Stimulated activated CD8-positive, alpha-beta memory T cell treated with anti-CD3 and anti-CD28 coated beads, Interleukin-4, amount 100 ng/mL, for 1 hour (primary cell): ENCODE measurements at places on chromosomes 3 and 15.
A peak's percentile ranks its signal among the peaks of the same experiment; 100 is the strongest.

- peak; percentile 42 for DNase-seq
Observed at GRCh38 chr3:32374788-32375595, 16.7 kb upstream of the CMTM7 start.

DNA sequence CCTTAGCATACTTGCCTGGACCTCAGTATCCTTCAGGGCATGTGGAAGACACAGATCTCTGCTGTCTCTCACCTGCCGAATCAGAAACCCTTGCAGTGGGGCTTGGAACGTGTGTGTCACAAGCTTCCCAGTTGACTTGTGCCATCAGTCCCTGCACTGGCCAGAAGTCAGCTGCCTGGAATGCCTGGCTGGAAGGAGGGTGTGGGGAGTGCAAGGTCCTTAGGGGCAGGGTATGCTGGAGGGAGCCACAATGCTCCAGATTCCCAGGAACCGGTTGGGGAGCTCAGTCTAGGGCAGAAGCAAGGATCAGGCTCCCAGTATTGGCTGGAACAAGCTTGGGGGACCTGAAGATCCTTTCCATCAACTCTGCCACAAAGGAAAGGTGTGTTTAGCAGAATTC, 27.1 kb downstream of the SPSB4 start:
- DNase-seq, result no peak

DNA sequence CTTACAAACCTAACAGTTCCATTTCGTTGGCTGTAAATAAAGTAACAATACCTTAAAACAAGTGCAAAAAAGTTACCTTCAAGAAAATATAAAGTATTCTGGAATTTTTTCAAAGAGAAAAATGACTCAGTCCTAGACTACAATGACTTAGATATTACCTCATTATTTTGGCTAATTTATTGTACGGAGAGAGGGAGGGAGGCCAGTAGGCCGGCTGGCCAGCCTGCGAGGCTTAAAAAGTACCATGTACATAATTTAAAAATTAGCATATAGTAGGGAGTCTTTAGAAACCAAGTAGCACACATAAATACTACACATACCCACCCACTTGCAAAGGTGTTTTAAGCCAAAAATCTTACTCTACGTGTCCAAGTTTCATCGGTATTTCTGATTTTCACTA, 41.9 kb upstream of the MAP4 start:
- no peak for DNase-seq

GRCh38 chr3:171028025-171028778, 1.7 kb upstream of the SLC2A2 start:
- no peak for DNase-seq

GRCh38 chr3:31567036-31567435, 34.3 kb downstream of the STT3B start:
- no peak for DNase-seq

GRCh38 chr3:128067489-128067888, 15.3 kb downstream of the SEC61A1 start:
- DNase-seq, result no peak

DNA sequence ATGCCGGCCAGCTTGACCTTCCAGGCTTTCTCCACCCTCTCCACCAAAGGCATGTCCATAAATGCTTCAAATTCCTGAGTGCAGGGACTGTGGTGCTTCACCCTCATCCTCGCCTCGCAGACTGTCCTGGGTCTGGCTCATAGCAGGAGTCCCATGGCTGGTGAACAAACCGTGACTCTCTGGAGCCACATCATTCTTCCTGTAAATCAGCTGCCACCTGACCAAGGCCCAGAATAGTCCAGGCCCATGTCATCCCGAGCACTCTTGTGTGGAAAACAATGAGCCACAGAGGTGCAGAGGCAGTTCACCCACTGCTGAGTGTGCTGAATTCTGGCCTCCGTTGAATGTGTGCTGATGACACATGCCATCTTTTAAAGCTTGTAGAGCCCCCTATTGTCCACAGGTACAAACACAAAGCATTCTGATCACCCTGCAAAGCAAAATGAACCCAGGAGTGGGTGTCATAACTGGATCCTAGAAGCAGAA, 68.6 kb downstream of the ABHD5 start:
- no peak for DNase-seq

GRCh38 chr3:194305356-194306108, 45.6 kb downstream of the CPN2 start:
- DNase-seq, result no peak

DNA sequence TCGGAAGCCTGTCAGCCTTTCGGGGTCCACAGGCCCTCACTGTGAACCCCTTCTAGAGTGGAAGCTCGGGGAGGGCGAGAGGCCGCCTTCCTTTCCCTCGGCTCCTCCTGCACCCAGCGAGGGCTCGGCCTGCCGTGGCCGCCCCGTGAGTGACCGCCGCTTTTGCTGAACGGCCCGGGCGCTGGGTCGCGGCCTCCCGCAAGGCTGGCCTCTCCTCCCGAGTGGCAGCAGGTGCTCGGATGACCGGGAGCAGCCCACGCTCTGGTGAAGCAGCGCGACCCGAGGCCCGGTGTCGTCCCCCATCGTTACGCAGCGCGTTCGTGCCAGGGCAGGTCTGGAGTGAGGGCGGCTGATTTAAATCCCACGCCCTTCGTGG, 53.8 kb downstream of the LRRK1 start:
- DNase-seq, result no peak

DNA sequence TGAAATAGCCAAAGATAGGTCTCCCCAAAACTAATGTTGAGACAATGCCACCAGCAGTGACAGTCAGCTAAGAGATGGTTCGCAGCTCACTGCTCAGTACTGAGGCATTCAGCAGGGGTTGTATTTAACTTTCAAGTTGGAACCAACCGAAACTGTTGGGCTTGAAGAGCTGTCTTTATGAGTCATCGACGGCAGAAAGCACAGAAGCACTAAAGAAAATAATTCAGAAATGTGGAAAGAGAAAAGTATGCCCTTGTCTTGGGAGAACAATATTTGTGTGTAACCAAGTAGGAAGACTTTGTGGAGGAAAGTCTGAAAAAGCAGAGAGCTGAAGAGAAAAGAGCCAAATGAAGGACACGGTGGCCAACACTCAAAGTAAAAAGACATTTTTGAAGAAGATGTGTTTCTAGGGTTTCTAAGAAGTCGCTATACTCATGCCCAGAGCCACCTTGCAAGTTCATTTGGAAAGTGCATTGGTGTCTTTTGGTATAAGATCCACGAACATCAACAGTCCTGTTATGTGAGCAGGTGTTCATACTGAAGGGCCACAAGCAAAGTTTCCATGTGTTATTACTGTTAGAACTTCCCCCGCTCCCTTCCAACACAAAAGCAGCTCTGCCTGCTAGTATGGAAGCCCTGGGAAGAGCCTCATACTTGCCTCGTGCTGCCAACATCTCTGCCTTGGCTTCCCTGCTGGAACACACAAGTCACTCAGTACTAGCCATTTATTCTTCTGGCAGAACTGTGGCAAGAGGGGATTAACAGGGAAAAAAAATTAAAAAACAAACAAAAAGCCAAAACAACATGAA, 4.1 kb upstream of the RARB start:
- DNase-seq, result no peak

DNA sequence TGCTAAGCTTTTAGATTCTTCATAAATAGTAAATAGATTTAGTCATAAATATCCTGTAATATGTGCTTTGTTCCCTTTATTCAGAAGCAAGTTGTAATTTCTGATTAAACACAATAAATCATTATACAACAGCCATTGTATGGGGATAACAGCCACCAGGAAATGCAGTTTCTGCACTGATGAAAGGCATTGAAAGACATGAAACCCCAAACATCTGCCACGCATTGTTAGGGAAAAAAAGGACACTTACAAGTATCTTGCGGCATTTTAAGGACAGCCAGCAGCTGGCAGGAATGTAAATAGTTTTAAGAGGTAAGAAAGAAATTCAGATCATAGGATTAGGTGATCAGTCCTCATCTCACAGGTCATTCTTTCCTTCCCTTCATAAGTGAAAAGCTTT, 801.1 kb upstream of the LMCD1 start:
- DNase-seq, result no peak

DNA sequence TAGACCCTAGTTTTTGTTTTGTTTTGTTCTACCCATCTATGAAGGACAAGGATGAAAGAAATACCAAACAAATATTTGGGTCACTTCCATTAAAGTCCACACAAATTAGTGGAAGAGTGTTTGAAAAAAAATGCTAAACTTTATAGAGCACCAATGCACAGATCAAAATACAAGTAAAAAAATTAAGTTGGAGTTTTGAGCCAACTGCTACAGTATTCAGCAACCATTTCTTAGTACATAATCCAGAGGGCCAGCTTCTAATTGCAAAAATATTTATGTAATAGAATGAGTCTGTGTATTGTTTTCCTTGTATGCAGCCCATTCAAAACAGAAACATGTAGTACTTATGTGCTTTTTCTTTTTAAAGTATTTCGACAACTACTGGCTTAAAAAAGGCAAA, 121.1 kb downstream of the CBLB start:
- DNase-seq, result no peak

DNA sequence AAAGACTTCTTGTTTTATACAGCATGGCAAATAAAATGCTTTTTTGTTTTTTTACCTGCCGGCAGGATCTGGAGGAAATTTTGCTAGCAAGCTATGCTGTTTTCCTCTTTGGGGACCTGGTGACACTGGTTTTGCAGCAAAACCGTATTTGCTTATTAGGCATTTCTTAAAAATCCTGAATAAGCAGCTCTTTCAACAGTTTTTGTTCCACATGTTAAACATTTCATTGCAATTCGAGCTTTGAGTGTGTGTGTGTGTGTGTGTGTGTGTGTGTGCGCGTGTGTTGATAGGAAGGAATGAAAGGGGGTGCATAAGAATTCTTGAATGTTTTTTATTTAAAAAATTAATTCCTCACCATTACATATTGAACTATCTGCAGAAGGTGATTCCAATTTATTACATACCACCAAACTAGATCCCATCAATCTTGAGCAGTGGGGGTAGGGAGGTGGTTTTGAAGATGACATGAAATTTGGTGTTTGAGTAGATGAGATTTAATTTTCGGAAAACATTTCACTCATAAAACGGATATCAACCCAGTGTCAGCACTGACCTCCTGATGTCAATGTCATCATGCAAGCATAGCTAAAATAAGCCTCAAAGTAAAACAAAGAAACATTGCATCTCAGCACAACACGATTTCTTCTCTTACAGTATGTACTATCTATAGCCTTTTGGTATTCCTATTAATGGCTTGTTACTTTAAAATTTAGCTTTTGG, 17.3 kb downstream of the ZBTB38 start:
- no peak for DNase-seq

DNA sequence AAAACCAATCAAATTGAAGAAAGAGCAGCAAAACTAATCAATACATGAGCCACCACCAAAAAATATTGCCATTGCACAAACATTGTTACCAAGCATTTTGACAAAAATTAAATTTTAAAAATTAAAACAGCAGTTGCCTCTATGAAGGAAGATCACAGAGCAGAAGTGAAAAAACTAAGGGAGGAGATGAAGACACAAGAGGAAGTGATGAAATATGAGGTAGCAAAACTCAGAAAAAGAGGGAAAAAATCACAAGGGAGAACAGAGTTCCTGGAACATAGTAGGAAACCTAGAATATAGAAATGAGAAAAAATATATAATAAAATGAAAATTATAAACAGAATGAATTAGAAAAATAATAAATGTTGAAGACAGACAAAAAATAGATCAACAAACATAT, 7.3 kb upstream of the SERPINI2 start:
- DNase-seq, result no peak

GRCh38 chr3:73530022-73530396, 94.7 kb downstream of the PDZRN3 start:
- no peak for DNase-seq

DNA sequence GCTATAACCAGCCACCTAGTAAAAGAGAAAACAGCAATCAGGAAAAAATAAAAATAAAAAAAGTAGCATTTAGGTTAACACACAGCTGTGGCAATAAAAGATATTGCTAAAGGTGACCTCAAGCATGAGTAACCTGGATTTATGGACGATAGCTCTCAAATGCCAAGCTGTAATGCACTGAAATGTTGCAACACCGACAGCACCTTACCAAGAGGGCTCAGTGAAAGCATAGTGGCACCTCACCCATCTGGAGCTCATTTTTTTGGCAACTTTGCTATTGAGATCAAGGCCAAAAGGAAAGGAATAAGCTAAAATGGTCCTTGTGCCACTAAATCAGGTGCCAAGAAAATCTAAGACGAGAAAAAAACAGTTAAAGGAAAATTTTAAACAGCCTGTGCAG, 2.5 kb downstream of the HACD2 start:
- DNase-seq, result no peak

GRCh38 chr15:77856705-77857346, 220.7 kb downstream of the TBC1D2B start:
- no peak for DNase-seq

DNA sequence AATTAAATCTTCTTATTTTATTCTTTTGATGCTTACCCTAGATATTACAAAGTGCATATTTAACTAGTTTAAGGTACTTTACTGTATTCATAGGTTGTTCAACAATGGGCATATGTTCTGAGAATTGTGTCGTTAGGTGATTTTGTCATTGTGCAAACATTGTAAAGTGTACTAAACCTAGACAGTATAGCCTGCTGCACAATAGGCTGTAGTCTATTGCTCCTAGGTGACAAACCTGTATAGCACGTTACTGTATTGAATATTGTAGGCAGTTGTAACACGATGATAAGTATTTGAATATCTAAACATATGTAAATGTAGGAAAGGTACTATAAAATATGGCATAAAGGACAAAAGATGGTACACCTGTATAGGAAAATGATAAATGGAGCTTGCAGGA, 100.7 kb downstream of the CACNA2D3 start:
- no peak for DNase-seq

DNA sequence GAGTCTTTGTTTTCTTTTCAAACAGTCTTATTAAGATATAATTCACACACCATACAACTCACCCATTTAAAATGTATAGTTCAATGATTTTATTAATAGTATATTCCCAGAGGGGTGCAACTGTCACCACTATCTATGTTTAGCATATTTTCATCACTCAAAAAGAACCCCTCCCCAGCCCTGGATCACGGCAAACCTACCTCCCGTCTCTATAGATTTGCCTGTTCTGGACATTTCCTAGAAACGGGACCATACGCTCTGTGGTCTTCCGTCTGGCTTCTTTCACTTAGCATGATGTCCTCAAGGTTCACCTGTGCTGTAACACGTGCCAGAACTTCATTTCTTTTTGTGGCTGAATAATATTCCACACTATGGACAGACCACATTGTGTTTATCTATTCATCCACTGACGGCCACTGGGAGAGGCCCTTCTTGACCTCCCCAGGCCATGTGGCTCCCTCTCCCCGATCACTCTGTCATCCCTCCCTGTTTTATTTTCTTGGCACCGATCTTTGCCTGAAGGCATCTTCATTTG, 56.4 kb downstream of the IQSEC1 start:
- DNase-seq, result no peak

GRCh38 chr3:46935168-46935858, 41.2 kb downstream of the CCDC12 start:
- no peak for DNase-seq

DNA sequence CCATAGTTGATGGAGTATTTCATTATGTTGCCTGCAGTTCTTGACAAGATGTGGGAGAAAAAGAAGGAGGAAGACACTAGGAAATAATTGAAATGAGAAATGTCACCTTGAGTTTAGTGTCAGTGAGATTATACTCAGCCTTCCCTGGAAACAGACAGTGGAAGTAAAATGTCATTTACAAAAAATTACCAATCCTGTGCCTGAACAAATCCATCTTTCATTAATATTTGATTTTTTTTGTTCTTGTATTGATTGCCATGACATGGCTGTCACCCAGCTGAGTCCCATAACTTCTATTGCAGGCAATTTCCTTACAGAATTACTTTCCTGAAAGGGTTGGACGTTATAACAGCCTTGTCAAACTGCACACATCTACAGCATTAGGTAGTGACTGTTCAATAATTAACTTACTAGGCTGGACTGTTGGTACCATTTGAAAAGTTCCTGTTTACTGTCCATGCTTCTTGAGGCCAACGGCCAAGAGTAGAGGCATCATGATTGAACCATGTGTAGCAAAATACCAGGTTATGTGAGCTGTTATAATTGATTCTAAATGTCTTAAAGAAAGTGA, 572.2 kb upstream of the LMCD1 start:
- no peak for DNase-seq
